Activated CD4-positive, CD25-positive, alpha-beta regulatory T cell (primary cell): ENCODE measurements at places on chromosomes 5 and 9.

DNA sequence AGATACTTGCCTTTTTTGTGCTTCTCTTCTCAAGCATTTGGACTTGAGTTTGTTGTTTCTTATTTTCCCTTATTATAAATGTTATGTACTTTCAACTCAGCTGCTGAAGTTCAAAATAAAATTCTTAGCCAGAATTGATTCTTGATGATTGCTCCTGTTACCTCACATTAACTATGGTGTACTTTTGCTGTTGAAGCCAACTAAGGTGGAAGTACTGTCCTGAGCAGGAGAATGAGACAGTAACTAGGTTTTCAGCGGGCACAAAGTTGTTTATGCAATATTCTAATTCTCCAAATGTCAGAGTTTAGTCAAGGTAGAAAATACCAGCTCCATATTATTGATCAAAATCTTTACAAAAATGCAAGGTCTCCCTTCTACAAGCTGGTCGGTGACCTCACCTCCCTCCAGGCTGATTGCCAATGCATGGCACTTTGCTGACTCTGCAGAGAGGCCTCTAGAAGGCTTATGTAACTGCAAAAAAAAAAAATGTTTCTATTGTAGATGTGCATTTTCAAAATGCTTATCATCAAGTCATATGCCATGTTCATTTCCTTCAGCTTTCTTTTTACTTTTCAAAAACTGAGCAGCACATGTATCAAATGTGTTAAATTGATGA, 1783.5 kb upstream of the WWC1 start:
- no peak for DNase-seq

DNA sequence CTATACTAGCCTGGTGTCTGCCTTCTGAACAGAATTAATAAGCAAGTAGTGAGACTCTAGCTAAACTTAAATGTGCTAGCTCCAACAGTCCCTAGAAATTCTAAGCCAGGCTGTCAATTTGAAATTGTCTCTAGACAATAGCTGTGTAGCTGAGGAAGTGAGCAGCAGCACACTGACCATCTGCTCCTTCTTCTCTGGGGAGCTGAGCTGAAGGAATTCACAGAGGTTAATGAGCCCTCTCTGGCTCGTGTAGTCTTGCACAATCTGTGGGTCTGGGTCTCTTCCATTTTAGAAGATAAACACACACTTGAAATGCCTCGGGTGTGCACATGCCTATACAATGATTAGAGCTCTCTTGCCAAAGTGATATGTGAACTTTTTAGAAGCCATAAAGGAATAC, 63.5 kb upstream of the BARX1 start:
- DNase-seq = no peak

DNA sequence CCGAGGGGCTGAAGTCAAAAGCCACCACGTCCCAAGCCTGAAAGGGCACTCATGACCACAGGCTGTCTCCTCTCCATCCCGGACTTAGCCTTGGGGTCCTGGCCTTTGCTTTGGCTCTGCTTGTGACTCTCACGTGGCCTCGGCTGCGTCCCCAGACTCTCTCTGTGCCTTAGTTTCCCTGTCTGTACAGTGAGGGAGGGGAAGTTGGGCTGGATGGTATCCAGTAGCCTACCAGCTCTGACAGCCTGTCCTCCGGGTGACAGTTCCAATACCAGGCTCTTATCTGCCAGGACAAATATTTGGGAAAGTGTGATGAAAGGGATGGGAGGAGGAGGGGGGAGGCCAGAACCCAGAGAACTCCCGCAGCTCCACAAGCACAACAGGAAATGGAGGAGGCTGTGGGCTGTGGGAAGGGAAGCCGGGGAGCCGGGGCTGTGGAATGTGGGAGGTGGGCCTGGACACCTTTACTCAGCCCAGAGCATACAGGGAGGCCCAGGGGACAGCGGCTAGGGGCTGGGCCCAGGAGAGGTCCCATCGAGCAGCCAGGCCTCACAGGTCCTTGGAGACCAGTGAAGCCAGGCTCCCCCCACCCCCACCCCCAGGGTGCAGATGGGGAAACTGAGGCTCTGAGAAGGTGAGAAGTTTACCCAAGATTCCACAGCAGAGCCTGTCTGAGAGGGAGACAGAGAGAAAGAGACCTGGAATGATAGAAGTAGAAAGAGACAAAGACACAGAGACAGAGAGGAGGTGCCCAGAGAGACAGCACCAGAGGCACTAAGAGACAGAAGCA, 18.3 kb downstream of the PDGFRB start:
- no peak for DNase-seq

- no peak for DNase-seq
These were observed 52.4 kb downstream of the GALNT10 start for GRCh38 chr5:154242964-154243376.

DNA sequence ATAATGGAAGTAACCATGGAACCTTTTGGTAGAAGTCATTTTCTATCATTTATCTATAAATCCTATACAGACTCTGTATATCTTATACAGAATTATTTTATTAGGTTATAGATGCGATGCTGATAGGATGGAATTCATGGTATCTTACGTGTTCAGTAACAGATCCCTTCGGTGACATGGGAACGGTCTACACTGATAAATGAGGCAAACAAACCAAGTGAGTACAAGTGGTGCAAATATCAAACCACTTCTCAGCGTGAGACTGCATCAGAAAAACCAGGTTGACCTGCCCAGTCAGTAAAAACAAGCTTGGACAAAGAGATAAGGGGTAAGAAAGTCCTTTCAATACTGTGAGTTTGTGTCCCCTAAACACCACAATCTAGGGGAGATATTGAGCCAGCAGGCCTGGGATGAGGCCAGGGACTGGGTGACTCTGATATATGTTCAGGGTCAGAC, 215.5 kb downstream of the GAPVD1 start:
- DNase-seq = no peak

GRCh38 chr5:132363431-132364112, 5.9 kb upstream of the SLC22A5 start:
- DNase-seq = no peak

GRCh38 chr5:127505905-127506304, 11.5 kb upstream of the PRRC1 start:
- no peak for DNase-seq

GRCh38 chr9:7394002-7394774, 405.4 kb downstream of the DMAC1 start:
- no peak for DNase-seq

- DNase-seq = no peak
These were observed 335.3 kb upstream of the ADAMTS16 start for GRCh38 chr5:4804691-4805360.
